ENCODE measurements at places on chromosomes 13 and 19.

GRCh38 chr19:54708781-54709180, 15.5 kb upstream of the KIR3DL3 start:
- no peak for DNase-seq

DNA sequence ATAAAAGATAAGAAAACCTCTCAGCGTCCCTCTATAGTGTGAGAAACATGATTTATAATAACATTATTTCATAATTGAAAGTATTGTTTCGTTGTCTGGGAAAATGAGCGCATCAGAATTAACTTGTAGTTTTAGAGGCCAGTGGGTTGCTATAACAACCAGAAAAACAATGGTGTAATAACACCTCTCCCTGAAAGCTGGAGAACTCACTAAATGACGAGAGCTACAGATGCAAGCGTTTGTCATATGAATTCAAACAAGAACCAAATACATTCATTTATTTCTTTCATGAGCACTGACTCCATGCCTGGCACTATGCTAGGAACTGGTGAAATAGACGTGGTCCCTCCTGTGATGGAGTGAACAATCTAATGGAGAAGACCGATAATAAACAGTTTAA, 16.3 kb downstream of the KBTBD7 start:
- no peak for DNase-seq

- DNase-seq, result no peak
These were observed 5.7 kb upstream of the CDC42EP5 start for GRCh38 chr19:54478677-54479266.

- no peak for DNase-seq
These were observed 23.5 kb upstream of the LAIR1 start for GRCh38 chr19:54387991-54388801.

DNA sequence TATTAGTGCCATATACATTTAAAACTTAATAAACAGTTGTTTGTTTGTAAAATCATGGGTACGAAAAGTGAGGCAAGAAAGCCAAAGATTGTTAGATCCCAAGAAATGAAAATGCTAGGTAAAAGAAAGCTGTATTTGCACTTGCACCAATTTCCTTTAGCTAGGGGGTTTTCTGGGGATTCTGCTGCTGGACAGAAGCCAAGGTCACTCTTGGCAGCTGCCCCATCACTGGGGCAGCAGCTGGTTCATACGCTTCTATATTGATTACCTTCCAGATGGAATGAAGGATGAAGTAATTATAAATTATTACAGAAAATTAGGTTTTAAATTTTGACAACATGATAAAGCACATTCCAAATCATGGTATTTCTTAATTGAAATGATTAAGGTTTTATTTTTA, 127.4 kb downstream of the SLITRK5 start:
- no peak for DNase-seq

DNA sequence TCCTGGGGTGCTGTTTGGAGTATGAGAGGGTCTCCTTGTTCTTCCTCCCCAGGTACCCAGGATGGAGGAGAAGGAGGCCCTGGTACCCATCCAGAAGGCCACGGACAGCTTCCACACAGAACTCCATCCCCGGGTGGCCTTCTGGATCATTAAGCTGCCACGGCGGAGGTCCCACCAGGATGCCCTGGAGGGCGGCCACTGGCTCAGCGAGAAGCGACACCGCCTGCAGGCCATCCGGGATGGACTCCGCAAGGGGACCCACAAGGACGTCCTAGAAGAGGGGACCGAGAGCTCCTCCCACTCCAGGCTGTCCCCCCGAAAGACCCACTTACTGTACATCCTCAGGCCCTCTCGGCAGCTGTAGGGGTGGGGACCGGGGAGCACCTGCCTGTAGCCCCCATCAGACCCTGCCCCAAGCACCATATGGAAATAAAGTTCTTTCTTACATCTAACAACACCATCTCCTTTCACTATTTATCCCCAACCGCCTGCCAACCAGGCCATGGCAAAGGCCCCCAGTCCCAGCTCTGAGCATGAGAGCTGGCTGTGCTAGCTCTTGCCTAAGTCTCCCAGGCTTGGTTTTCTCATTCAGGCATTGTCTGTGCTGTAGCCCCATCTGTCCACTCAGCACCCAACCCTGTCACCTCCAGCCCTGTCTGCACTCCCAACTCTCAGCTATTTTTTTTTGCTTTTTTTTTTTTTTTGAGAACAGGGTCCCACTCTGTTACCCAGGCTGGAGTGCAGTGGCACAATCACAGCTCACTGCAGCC, 11.2 kb downstream of the DKKL1 start:
- DNase-seq, result no peak

- DNase-seq, result no peak
These were observed 15.4 kb downstream of the FCHO1 start for GRCh38 chr19:17766543-17767131.

GRCh38 chr13:106417467-106418110, 117.9 kb downstream of the EFNB2 start:
- no peak for DNase-seq

DNA sequence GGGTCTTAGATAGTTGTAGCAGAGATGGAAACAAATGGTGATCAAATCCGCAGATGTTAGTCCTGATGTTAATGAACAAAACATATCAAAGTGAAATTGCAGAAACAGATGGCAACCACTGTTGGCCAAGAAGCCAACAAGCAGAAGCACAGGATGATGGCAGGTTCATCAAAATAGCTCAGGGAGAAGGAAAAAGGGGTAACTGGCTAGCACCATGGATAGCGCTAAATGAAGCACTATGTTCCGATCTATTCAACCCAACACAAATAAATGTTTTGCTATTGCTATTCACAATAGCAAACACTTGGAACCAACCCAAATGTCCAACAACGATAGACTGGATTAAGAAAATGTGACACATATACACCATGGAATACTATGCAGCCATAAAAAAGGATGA, 413.7 kb downstream of the FGF14 start:
- DNase-seq, result no peak

DNA sequence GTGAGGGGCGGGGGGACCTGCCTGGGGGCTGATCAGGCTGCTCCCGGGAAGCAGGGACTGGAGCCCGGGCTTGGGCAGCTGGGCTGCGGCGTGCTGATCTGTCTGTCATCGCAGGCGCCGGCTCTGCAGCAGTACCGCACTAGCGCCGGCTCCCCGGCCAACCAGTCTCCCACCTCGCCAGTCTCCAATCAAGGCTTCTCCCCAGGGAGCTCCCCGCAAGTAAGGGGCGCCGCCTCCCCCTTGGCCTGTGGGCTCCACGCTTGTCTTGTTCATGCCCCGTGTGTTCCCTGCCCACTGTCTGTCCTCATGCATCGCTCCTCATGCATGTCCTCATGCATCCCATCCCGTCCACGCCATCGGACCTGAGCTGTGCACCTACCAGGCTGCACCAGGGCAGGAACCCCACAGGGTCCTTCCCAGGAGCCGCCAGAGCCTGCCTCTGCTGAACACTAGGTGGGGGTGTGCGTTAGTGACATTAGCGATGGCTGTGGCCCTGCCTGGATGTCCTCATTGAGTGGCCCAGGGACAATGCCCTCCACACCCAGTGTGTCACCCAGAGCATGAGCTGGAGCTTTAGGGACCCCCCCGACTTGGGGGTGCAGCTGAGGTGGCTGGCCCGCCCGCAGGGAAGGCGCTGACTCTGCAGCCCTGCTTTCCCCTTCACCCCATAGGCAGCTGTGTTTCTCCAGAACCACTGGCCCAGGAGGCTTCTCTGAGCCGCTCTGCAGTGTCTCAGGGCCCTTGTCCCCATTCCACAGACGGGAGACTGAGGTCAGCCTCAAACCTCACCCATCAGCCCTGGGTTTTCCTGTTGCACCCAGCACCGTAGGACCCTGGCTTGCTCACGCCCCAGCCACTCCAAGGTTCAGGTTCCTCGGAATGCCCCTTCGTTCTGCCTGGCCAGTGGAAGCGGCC, 19.5 kb downstream of the COMP start:
- no peak for DNase-seq

DNA sequence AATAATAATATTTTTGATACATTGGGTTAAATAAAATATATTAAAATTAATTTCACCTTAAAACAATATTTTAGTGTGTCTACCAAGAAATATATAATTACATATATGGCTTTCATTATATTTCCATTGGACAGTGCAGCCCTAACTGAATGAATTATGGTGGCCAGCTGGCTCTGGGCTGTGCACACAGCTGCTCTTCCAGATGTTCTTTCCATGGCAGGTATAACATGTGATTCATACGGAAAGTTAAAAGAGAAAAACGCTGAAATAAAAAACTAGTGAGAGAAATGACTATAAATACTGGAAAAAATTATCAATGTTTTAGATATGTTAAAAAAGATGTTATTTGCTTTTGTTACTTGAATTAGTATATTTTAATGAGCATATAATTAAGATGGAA, 216.3 kb downstream of the RGCC start:
- no peak for DNase-seq

DNA sequence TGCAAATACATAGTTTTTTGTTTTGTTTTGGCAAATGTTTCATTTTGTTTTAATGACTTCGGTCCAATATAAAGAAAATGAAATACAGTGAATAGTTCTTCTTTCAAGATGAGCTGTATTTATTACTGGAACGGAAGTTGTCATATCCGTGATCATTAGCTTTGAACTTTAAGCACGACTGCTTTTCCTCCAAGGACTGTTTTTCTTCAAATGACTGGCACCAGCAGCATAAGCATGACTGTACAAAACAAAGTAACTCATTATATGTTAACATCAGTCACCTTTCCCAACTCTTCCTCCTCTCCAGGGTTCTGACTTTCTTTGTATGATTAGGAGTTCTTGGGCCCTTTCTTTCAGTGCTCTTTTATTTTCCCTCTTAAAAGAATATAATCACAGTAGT, 20.5 kb downstream of the EDNRB start:
- DNase-seq, result no peak

DNA sequence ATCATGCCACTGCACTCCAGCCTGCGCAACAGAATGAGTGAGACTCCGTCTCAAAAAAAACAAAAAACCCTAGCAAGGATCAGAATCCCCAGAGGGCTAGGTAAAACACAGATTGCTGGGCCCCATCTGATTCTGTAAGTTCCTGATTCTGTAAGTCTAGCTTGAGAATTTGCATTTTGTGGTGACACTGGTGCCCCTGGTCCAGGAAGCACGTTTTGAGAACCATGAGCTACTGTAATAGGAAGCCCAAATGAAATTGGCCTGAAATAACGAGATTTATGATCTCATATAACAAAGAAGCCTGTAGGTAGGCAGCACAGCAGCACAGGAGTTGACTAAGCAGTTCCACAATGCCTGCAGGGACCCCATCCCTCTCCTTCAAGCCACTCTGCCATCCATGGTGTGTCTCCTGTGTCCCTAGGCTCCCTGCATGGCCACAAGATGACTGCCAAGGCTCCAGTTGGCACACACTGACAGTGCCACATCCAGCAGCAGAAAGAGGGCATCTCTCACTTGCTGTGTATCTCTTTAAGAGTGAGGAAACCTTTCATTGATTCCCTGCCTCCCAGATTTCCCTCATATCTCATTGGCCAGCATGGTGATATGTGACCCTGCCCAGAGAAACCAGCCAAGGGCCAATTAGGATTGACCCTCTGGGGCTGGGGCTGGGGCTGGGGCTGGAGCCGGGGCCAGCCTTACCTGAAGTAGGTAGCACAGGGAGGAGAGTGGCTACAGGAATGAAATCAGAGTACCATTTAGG, 21.7 kb downstream of the SIPA1L3 start:
- DNase-seq, result no peak

GRCh38 chr13:74129500-74130191, 4.6 kb downstream of the KLF12 start:
- DNase-seq, result no peak

- no peak for DNase-seq
These were observed 66.7 kb downstream of the GPR12 start for GRCh38 chr13:26693749-26694463.

DNA sequence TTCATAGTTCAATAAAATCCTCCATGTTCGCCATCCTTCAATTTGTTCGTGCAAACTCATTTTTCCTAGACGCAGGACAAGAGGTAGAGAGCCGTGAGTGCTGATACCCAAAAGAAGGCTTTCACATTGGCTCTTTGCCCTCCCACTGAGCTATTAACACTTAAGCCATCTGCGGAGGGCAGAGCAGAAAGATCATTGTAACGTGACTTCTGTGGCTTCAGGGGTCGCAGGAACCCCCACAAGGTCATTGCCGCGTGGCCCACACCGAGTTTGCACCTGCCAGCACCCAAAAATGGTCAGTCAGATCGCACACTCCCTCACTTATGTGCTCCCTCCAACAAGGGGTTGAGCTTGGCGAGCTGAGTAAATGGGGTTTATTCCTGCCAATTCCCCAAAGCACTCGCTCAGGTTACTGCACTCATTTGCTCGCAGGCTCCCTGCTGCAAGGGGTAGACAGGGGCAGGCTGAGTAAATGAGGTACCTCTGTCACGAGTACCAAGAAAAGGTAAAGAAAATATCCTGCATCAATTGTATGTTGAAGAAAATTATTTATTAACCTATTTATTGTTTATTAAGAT, 144.1 kb downstream of the PRR20E start:
- no peak for DNase-seq
